Hindlimb muscle (tissue), 1 donor: ENCODE measurements at places on chromosomes 7 and 10.
A peak's percentile ranks its signal among the peaks of the same experiment; 100 is the strongest.

- no peak for DNase-seq
These were observed 527.8 kb downstream of the LRMDA start for GRCh38 chr10:75959209-75959608.

- DNase-seq: no peak
These were observed 473.1 kb downstream of the NXPH1 start for GRCh38 chr7:8906396-8907075.

DNA sequence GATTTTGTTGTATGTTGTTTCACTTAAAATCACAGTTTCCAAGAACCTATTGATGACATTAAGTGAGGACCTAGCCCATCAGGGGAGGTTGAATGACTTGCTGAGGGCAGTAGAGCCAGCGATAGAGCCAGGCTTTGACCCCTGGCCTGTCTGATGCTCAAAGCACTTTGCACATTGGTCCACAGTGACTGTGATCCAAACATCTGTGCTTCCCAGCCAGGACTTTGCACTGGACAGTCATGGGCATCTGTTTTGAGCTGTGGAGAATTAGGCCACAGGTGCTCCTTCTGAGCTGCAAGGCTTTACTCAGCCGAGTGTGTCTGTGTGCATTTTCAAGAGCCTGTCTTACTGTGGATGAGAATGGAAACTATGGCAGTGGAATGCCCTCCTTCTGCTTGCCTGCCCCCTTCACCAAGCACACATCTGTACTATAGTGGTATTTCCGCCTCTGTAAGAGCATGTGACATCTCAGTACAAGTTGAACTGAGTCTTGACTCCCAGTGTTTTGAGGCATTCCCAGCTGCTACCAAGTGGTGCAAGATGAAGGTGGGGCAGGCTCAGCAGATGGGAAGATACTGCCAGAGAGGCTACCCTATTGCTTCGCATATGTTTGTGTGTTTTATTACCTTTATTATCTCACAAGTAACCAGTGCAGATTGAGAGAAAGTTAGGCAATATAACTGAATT is 72.7 kb upstream of the AOAH start:
- DNase-seq: no peak

- no peak for DNase-seq
These were observed 340.2 kb downstream of the KIF20B start for GRCh38 chr10:90041585-90041984.

- no peak for DNase-seq
These were observed 75.3 kb upstream of the CC2D2B start for GRCh38 chr10:95832216-95833041.

- no peak for DNase-seq
These were observed 74.6 kb upstream of the GRID1 start for GRCh38 chr10:86440874-86441843.

DNA sequence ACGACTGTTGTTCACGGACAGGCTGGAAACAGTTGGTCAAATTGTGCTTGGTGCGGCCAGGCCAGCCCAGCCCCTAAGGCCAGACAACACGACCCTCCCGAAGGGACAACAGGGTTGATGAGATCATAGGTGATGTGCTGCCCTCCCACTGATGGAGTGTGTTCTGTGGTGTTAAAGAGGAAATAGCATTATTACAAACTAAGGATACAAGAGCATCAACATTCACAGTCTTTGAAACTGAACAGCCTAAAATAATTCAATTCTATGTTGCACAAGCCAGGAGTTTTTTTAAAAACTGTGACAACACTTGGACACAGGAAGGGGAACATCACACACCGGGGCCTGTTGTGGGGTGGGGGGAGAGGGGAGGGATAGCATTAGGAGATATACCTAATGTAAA is 87.6 kb downstream of the FAM53B start:
- DNase-seq: no peak

- DNase-seq: no peak
These were observed 238.4 kb upstream of the ZMIZ1 start for GRCh38 chr10:78830062-78830975.

DNA sequence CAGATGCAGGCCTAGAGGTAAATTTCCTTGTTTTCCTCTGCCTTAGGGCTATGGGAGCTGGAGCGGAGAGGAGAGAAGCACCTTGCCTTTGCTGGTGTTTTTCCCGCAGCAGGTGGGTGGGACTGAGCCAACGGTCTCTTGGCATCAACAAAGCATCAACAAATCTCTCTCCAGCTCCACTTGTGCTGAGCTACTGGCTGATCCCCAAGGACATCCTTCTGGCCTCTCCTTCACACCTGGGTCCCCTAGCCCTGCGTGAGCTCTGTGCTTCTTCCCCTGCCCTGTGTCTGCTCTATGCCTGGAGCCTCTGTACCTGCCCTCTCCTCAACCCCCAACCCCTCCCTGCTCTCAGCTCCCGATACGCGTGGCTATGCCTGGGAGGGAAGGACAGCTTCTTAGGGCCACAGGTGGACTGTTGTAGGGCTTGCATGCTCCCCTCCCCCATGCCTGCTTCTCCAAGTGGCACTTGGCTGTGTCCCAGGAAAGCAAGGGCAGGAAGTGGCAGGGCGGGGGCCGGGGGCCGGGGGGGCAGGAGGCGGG is 3.2 kb upstream of the CLDN4 start:
- DNase-seq: no peak

- DNase-seq: no peak
These were observed 275.7 kb downstream of the GPR37 start for GRCh38 chr7:124489925-124490324.

- no peak for DNase-seq
These were observed 1.2 kb downstream of the SLC4A2 start for GRCh38 chr7:151060416-151061212.

GRCh38 chr10:77117501-77117900 is 520.1 kb downstream of the KCNMA1 start:
- DNase-seq: no peak

GRCh38 chr7:149884016-149884415 is 10.2 kb downstream of the ATP6V0E2 start:
- DNase-seq: no peak

GRCh38 chr10:37760817-37761216 is 96.6 kb downstream of the ZNF248 start:
- DNase-seq: no peak

DNA sequence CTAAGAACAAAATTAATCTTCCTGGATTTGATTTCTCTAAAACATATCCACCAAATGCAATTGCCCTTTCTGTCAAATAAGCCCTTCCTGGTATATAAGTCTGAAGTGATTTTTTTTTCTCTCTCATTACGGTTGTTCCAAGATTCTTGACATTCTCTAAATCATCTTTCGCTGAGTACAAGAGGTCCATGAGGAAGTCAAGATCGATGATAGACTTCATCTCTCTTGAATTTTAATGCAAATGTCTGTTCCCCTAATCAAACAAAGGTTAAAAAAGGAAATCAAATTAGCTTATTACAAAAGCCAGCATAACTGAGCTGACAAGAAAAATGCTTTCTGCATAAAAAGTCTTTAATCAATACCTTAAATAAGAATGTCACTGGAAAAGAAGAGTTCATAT is 77.4 kb upstream of the ITGB1 start:
- DNase-seq: no peak

DNA sequence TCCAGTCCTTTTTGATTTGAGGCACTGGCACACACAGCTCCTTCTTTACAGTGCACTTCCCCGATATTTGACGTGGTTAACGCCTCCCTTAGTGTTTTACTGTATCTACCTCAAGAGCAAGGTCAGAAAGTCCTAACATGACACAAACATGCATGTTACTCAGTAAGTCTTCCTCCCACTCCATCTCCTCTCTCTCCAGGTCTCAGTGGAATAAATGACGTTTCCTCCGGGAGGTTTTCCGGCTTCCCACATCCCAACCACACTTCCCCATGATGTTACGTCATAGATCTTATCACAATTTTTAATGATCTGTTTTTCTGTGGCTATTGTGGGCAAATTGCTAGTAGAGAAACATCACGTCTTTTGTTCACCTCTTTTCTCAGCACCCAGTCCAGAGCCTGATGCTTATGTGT is 165.7 kb downstream of the PTPN20 start:
- DNase-seq: no peak

DNA sequence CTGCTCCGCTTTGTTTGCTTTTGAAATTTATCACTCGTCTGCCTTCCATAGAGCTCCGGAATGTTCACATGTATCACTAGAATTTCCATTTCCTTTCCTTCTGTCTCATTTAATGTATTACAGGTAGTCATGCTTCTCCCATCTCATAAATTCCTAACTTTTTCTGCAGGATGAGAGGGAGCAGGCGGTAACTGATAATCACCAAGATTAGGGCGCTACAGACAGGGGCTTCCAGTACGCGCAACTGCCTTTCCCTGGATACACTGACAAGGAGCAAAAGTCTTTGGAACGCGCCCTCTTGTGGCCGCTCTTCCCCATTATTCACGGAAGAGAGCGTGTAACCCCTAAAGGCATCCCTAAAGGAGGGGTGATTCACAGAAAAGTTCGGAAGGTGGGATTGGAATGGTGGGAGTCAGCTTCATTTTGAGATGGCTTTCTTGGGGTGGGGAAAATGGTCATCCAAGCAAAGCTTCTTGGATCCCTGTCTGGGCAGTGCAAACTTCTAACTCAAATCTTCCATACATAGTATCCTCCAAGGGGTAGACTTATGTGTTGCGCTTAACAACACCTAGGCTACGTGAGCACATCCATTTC is 6.5 kb downstream of the INHBA start:
- peak; percentile 89 for DNase-seq

GRCh38 chr10:116385994-116386809 is 41.4 kb upstream of the PNLIPRP3 start:
- DNase-seq: peak; percentile 38

DNA sequence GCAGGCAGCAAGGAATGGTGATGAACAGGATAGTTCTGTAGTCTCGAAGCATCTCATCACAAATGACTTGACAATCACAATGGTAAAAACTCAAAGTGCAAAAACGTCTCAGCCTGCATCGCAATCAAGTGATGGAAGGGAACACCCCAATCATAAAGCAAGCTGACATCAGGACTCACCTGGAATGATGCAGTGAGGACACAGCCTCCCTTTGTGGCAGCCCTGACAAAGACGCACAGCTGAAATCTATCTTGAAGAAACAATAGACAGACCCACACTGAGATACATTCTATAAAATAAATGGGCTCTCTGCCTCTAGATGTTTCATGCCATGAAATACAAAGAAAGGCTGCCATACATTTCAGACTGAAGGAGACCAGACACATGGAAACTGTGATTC is 748.0 kb upstream of the IGFBP3 start:
- no peak for DNase-seq

DNA sequence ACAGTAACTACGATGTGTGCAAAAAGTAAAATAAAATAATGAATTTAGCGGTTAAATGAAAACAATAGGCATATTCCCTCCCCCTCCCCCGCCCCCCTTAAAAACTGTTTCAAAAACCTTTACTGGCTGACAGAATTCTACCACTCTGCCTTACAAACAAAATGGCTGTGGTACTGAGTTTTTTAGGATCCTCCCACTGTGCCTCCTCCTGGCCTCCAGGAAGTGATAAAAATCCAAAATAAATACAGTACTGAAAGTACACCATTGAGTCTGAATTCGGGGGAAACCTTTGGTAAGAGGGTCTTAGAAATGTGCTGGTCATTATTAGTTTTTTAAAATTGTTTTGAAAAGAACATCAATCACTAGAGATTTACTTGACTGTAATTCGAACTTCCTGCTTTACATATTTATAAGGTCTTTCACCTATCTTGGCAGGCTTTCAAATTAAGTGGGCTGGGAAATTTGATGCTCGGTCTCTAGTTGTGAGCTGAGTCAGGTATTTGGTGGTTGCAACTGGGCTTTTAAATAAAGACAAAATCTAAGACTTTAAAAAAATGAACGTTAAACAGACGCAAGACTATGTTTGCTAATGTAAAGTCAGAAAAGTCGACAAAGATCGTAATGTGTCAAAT is 32.5 kb upstream of the EPC1 start:
- peak; percentile 64 for DNase-seq

DNA sequence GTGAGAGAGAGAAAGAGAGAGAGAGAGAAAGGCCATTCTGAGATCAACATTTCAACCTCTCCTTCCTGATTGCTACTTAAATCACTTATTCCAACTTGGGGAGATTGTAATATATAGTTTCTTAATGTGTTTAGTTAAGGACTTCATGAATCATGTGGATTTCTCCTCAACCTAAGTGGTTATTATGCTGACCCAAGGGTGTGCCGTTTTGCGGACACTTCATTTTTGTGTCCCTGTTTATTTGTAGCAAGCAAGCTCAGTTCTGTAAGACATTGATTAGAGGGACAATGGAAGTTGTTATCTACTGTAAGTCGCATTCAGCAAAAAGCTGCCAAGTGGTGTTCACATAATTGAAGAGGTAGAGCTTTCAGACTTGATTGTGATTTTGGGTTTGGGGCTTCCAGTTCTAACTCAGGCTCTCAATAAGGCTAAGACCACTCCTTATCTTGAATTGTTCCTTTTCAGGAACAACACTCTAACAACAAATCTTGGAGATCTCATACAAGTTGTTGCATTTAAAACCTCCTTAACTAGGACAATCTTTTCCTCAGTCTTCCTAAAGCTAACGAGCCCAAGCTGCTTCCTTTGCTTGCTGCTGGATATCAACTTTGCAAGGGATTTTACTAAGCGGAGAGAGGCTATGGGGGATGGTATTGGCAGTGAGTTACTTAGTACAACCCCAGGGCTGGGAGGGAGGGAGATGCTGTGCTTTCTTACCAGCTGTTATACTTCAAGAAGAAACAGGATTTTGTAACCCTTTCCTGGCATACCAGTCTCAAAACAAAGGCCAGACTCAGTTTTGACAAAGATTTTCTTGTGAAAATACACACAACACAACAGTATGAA is 19.8 kb upstream of the COL1A2 start:
- DNase-seq: peak; percentile 95

GRCh38 chr7:96026611-96027010 is 254.3 kb downstream of the DYNC1I1 start:
- DNase-seq: no peak

- DNase-seq: no peak
These were observed 80.0 kb downstream of the COBL start for GRCh38 chr7:51236470-51237132.

- no peak for DNase-seq
These were observed 6.8 kb downstream of the AUTS2 start for GRCh38 chr7:69605070-69605469.

DNA sequence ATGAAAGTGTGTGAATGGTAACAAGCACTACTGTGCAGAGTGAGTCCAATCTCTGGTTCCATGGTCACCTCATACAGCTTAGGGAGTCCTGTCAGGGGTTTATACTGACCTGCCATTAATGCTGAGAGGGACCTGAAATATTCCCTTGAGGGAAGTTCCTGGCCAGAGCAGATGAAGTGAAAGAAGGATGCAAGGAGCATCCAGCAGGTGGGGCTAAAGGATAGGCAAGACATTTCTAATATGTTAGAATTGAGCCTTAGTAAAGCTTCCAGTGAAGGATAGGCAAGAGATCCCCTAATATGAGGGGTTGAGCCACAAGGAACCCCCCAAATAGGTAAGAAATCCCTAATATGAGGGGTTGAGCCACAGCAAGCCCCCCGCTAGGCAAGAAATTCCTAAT is 25.5 kb upstream of the FAM221A start:
- DNase-seq: no peak

GRCh38 chr7:5354460-5355232 is 69.0 kb downstream of the TNRC18 start:
- DNase-seq: no peak

GRCh38 chr7:102974366-102975236 is 61.8 kb downstream of the LRRC17 start:
- no peak for DNase-seq

- peak; percentile 12 for DNase-seq
These were observed 3.4 kb downstream of the STAM start for GRCh38 chr10:17647326-17647725.
